ENCODE measurements at places on chromosomes 12 and 14.
A peak's percentile ranks its signal among the peaks of the same experiment; 100 is the strongest.

DNA sequence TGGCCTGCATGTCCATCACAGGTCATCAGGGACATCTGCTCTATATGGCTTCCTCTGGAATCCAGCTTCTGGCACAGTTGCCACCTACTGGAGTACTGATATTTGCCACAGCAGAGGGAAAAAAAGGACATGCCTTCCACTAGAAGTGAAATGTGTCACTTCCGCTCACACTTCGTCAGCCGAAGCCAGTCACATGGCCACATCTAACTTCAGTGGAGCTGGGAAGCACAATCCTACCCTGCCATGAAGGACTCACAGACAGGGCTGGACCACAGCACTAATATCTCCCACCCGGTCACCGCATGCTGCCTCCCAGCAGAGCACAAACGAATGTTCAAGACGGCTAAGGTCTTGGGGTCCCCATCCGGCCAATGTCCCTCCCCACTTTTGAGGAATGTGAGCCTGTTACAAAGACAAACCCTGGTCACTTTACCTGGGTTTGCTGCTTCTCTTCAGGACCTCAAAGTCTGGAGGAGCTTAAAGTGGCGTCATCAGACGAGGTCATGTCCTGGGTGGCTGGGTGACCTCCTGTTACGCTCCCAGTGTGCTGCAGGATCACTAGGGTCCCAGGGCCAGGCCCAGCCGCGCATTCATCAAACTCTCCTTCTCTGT lies 98.6 kb downstream of the GCH1 start:
- DNase-seq, result no peak

DNA sequence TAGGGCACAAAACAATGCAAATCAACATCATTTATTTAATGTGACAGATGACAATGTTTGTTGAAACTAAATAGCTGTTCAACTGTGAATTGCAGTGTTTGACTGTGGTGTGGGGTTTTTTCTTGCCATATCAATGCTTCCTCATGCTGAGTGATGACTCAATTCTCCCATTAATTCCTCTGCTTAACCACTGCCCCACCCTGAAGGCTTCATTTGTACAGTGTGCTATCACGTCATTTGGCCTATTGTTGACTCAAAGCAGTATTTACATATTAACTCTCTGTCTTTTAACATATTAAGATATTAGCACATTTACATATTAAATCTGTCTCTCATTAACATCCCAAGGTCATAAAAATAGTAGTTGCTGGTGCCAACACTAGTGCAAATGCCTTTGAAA lies 164.8 kb upstream of the NRXN3 start:
- DNase-seq, result peak; percentile 64

GRCh38 chr12:40726366-40726765 lies 34.1 kb downstream of the CNTN1 start:
- no peak for DNase-seq

DNA sequence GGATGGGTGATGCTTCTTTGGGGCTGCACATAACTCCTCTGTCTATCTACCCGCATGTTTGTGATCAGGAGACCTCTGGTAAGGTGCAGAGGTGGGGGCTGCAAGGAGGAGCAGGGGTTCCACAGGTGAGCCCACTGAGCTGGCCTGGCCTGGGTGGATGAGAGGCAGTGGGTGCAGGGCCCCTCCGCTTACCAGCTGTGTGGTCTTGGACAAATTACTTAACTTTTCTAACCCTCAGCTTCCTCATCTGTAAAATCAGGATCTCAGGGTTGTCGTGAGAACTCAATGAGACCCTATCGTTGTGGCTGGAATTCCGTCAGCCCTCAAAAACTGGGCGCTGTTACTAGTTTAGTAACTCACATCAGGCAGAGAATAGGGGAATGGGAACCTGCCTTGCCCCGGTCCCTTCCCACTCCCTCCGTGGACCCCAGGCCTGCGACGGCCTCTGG lies 7.5 kb downstream of the PTPN6 start:
- no peak for DNase-seq

DNA sequence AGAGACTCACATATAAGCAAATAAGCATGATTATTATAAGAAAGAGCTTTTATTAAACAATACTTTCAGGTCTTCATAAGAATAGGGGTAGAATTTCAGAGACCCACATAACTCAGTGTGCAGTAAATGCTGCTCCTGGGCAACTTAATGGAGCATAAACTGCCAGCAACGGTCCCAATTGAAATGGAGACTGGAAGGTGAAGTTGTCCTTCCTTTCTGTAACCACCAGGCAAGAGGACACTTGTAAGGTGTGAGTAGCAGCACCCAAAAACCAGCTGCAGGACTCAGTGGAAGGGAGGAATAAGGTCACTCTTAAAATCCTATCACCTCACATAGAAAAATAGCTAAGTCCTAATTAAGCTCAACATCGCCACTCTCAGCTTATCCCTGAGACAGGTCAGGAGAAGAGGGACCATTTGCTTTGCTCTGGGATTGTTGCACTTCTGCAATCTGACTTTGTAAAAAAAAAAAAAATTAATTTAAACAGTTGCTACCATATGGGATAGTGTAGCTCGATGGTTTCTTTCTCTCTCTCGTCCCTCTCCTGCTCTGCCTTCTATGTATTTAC lies 22.7 kb upstream of the LTA4H start:
- no peak for DNase-seq

- no peak for DNase-seq
Measured at GRCh38 chr12:94593822-94594442, 56.4 kb downstream of the TMCC3 start.

DNA sequence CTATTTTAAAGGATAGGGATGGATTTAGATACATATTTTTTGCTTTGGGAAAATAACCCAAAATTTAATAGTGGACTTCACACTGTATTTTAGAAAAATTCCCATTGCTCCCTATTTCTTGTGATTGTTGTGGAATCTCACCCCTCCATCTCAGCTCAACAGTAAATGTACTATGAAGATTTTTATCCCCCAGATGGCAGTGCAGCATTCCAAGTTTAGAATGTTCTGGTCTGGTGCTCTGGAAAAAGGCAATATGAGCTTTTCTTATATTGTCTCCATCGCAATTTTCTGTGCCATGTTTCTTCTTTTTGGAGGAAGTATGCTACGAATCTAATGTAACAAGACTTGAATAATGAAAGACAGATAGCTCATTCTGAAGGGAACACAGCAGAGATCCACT lies 471.7 kb upstream of the SYT1 start:
- DNase-seq, result no peak

DNA sequence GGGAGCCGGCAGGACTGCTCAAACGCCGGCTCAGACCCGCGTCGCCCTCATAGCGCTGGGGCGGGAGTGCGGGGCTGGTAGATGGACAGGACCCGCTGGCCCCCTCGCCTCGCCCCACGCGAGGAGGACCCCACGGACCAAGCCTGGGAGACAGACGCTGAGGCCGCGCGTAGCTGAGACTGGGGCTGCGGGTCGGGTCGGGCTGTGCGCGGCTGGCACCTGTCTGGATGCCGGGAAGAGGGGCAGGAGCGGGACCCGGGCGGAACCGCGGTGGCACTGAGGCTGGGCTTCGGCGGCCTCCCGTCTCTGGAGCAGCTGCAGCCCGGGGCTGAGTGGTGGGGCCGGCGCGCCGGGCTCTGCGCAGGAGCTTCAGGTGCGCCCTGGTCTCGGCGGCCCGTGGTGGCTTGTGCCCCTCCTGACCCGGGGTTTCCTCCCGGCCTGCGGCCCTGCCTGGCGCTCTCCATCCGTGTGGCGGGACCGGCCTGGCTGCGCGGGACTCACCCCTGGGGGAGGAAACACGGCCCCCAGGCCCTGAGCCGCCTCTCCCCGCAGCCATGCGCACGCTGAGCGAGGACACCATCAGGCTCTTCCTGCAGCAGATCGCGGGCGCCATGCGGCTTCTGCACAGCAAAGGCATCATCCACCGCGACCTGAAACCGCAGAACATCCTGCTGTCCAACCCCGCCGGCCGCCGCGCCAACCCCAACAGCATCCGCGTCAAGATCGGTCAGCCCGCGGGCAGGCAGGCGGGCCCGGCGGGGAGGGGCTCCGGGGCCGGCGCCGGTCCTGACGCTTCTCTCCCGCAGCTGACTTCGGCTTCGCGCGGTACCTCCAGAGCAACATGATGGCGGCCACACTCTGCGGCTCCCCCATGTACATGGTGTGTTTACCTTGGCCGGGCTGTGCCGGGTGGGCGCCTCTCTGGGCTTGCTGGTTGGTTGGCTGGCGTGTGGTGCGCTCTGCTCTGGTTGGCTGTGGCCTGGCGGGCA lies 14.0 kb downstream of the ULK1 start:
- no peak for DNase-seq

GRCh38 chr12:47811072-47811396 lies 8.7 kb downstream of the HDAC7 start:
- DNase-seq, result no peak

- no peak for DNase-seq
Measured at GRCh38 chr12:5511644-5512600, 80.0 kb downstream of the NTF3 start.

DNA sequence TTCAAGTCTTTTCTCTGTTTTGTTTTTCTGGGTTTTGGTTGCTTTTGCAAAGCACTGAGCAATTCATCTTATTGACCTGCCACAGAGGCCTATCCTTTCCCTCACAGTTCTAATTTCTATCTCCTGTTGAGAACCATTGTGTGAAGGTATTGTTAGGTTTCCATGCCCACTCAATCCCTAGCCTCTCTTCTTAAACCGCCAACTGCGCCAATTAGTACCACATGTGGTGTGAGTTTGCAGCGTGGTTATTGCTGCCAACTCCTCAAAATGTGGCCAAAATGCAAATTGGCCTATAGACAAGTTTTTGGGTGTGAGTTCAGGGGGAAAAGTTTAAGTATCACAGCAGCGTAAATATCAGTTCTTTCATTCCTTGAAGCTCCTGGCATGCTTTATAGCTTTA lies 232.6 kb downstream of the FLRT2 start:
- no peak for DNase-seq

GRCh38 chr12:31406345-31406744 lies 80.4 kb upstream of the SINHCAF start:
- no peak for DNase-seq
